ENCODE measurements at places on chromosomes 7 and 10.

- DNase-seq = no peak
Observed at GRCh38 chr7:137434946-137435345, 91.4 kb upstream of the PTN start.

DNA sequence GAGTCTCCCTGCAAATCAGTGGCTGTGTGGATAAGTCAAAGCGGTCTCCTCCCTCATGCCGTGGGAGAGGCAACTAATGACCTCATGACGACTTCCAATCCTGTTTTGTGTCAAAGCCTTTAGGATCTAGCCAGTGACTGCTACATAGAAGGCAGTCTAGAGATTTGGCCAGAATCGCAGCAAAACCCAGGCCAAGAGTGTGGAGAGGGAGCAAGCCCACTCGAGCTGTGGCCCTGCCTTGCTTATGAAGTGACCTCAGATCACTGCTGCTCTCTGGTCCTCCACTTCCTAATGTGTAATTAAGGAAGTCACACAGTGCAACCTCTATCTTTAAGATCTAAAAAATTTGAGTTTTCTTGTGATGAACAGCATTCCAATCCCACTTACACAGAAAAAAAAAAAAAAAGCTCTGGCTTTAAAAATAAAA lies 296.7 kb upstream of the KLF6 start:
- no peak for DNase-seq

- DNase-seq = no peak
Observed at GRCh38 chr7:53437336-53437735, 401.9 kb downstream of the POM121L12 start.

- no peak for DNase-seq
Observed at GRCh38 chr10:132457328-132458070, 60.5 kb downstream of the PWWP2B start.

DNA sequence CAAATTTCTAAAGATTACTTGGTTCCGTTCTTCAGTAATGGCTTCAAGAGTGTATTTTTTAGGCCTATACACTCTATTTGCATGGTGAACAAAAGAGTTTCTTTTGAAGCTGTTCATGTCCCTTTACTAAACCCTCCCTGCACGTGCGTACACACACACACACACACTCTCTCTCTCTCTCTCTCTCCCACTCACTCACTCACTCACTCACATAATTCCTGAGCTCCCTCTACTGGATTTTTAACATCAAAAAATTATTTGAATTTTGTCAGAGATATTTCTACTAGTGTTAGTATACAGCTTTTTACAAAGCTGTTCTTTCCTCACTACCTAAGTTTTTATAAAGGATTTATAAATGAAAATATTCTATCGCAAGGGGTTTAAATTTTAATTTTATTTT lies 85.9 kb downstream of the UBE3C start:
- DNase-seq = no peak

DNA sequence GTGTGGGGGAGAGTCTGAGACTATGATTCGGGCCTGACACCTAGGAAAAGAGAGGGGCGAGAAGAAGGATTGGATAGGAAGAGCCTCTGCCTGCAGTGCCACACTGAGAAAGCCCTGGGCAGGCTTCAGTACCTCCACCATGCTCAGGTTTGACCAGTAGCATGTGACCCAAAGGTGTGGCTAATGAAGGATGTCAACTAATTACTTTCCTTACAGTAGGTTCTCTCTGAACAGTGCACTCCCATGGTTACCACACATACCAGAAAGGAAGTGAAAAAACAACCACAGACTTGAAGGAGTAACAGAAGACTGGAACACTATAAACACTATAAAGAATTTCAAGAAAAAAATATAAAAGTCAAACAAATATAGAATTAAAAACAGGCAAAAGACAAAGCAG lies 46.2 kb downstream of the SEM1 start:
- no peak for DNase-seq

GRCh38 chr7:128842674-128843641 lies 12.8 kb downstream of the FLNC start:
- no peak for DNase-seq

DNA sequence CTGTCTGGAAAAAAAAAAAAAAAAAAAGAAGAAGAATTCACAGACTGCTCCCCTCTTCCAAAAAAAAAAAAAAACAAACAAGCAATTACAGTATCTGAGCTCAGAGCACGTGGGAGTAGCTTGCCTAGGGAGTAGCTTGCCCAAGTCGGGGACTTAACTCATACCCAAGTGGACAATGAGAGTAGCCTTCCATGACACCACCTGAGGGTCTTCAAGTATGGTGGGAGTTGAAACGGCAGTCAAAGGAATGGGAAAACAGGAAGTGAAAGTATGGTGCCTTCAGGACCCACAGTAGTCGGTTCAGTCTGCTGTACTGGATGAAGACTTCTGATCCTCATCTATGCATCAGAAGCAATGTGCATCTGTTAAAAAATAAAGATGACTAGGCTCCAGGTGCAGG lies 10.6 kb downstream of the VOPP1 start:
- no peak for DNase-seq

- no peak for DNase-seq
Observed at GRCh38 chr7:151776876-151777494, 99.9 kb downstream of the PRKAG2 start.

GRCh38 chr7:28580665-28581064 lies 168.3 kb downstream of the CREB5 start:
- DNase-seq = no peak

GRCh38 chr10:48251525-48252353 lies 22.8 kb downstream of the FRMPD2 start:
- no peak for DNase-seq

DNA sequence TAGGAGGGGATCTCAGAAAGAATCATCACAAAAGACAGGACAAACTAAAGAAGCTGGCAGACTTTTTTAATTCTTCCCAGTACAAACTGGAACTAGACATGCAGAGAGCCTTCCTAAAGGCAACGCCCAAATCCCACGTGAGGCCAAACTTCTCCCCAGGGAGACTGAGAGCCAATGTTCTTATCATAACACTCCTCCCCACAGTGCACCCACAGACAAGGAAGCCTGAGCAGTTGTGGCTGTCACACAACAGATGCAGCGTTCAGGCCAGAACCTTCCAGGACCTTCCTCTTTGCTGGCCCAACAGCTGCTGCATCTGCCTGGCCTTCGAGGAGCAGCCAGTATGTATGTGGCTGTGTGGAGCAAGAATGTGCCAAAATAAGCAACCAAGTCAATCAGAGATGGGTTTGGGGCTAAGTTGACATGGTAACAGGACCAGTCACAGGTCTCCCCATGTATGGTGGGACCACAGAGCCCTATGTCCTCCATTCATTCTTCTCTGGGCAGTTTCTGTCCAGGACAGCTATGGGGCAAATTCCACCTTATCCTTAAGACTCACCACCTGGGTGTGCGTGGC lies 34.9 kb downstream of the SRPK2 start:
- no peak for DNase-seq

DNA sequence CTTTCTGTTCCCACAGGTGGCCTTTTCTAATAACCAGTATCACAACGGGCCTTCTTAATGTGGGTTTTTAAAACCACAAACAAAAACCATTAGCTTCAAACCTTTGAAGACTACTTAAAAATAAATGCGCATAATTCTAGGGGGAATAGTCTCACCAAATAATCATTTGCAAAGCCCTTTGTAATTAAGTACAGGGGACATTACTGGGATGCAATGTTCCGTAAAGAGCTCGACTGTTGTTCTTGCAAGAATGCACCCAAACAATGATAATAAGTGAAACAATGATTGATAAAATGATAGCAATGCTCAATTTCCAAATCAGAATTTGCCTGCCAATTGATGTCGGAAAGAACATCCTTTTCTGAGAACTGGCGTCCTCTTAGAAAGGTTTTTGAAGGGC lies 589.1 kb upstream of the ADARB2 start:
- DNase-seq = no peak

GRCh38 chr7:151399906-151400305 lies 9.9 kb downstream of the WDR86 start:
- no peak for DNase-seq

- no peak for DNase-seq
Observed at GRCh38 chr10:129102906-129103693, 363.9 kb upstream of the MGMT start.

DNA sequence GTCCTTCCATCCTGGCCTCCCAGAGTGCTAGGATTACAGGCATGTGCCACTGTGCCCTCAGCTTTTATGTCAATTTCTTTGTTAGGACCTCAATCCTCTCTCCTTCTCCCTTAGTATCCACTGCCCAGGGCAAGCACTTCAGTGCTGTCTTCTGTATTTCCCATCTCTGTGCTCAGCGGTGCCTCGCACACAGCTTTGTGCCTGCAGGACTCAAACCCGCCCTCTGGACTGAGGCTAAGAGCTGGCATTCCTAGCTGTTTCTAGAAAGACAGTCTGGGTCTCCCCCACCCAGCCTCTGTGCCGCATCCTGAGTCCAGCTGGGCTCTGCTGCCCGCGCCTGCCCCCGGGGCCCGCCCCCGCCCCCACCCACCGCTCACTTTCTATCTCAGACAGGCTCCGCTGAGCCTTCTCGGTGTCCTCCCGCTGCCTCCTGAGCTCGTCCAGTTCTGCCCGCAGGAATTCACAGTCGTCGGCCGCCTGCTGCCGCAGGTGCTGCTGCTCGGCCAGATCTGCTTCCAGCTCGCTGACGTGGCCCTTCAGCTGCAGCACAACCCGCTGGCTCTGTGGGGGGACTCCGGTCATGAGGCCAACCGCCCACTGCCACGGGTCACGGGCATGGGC lies 67.3 kb downstream of the SPDYE5 start:
- no peak for DNase-seq

GRCh38 chr10:86821388-86821999 lies 65.1 kb downstream of the BMPR1A start:
- no peak for DNase-seq

DNA sequence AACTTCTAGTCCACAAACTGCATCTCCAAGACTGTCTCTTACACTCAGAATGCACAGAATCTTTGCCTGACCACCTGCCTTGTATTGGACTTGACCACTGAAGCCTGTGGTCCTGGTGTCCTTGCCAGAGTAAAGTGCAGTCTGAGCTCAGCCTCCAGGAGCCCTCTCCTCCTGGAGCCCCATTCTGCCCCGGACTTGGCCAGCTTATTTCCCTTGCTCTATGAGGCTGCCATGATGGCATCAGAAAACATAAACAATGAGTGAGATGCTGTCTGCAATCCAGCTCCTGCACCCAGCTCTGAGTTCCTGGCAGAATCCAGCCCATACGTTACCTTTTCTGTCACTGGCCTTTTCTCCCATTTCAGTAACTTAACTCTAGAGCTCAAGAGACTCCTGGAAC lies 494.6 kb downstream of the PLXNA4 start:
- DNase-seq = no peak

DNA sequence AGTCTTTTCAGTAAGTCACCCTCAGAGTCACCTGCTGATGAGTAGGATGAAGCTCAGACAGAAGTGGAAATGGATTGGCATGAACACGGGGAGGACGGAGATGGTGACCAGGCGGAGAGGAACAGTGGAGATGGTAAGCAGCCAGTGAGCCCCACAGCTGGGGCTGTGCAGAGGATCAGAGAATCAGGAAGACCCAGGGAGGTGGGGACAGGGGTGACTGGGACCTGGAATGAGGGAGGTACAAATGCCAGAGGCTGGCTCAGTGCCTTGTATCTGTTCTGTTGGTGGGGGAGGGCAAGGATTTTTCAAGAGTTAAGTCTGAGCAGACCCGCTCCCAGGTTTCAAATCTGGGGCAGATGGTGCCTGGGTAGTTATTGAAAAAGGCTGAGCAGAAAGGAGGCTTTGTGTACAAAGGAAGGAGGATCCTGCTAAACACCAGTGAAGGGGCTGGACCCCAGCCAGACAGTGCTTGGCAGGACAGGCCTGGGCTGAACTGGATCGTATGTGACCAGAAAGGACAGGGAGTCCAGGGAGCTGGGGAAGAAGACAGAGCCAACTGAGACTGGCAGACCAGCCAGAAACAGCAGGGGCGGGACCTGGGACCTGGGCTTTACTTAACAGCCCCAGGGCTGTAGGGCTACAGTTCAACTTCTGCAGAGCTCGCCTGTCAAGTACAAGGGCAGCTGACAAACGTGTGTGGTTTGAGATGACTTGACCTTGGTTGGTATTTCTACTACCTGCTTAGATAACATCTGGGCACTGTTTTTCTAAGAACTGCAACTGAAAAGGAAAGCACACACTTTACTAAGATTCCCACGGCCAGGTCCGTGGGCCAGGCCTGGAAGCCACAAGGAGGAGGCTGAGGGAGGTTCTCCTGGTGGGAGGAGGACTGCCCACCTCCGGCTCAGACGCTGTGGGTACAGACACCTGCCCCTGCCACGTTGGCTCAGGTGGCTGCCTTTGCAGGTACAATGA lies 13.2 kb upstream of the FRMPD2 start:
- DNase-seq = no peak

GRCh38 chr7:99843808-99844207 lies 16.0 kb downstream of the CYP3A43 start:
- DNase-seq = no peak

DNA sequence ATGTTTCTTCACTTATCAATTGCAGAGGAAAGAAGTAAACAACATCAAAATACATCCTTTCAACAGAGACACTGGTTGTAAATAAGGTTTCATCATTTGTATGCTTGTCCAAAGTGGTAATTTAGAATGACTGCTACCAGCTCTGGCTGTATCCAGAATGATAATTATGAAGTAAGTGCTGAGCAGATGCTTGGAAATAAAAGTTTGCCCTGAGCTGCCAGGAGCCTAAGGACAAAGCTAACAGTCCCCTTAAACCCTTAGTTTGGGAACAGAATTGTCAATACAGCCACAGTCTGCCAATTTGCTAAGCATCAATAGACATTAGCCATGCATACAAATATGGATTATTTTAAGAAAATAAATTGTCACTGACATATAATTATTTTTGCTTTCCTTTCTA lies 147.0 kb upstream of the SLC13A1 start:
- no peak for DNase-seq

- DNase-seq = no peak
Observed at GRCh38 chr10:1532636-1533035, 204.7 kb downstream of the ADARB2 start.

- no peak for DNase-seq
Observed at GRCh38 chr10:69680610-69681009, 50.6 kb downstream of the FAM241B start.

DNA sequence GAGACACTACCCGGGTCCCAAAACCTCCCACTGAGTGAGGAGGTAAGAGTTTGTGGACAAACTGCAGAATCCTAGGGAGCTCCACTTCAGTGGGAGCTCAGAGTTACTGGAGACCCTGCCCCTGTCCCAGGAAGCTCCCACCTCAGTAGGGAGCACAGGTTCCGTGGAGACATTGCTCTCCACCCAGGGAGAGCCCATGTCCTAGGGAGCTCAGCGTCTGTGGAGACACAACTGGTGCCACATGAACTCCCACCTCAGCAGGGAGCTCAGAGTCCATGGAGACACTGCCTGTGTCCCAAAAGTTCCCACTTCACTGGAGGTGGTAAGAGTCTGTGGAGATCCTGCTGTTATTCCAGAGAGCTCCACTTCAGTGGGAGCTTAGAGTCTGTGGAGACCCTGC lies 6.3 kb downstream of the MYO1G start:
- no peak for DNase-seq

- no peak for DNase-seq
Observed at GRCh38 chr10:127833804-127834203, 58.9 kb downstream of the CLRN3 start.

GRCh38 chr7:44646921-44647636 lies 40.7 kb downstream of the OGDH start:
- no peak for DNase-seq

GRCh38 chr10:50600831-50601477 lies 22.8 kb downstream of the SGMS1 start:
- no peak for DNase-seq

- no peak for DNase-seq
Observed at GRCh38 chr7:140330595-140330994, 67.7 kb downstream of the SLC37A3 start.

All from activated naive CD8-positive, alpha-beta T cell treated with anti-CD3 and anti-CD28 coated beads, Interleukin-2, amount 50 U/mL, for 24 hours (primary cell).